ENCODE measurements at places on chromosomes 3 and 15. TPM values are rescaled to one million over a fixed set of nuclear protein-coding genes. Genes with fewer than 3 reads are reported as not detected.
A peak's percentile ranks its signal among the peaks of the same experiment; 100 is the strongest.

GRCh38 chr3:72273615-72274014, 488.7 kb upstream of the PROK2 start:
- peaks cover 37% of the 10 kb centered on the region for H3K4me1 ChIP-seq
- H3K27ac ChIP-seq: no peak overlapping the region
- no peaks in the 10 kb centered on the region for H3K36me3 ChIP-seq

DNA sequence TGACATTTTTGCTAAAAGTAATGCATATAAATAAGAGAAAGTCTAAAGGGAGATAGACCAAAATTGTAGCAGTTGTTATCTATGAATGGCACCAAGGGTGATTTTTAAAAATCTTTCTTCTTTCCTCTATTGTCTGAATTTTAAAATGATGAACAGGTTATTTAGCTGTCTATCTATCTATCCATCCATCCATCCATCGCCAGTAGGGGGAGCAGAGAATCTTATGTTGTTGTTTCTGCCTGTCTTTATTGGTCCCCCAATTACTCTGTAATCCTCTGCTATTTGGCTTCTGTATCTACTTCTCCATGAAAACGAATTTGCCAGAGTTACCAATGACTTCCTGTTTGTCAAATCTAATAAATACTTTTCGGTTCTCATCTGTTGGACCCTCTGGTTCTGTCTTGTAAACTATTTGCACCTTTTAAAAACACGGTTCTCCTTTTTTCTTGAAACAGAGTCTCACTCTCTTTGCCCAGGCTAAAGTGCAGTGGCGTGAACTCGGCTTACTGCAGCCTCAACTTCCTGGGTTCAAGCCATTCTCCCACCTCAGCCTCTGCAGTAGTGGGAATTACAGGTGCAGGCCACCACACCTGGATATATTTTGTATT, 86.0 kb downstream of the ECT2 start:
- H3K4me3 ChIP-seq: no peak overlapping the region
- no peak for DNase-seq
- H3K36me3 ChIP-seq: no peaks in the 10 kb centered on the region
- no peak overlapping the region for H3K27ac ChIP-seq
- H3K27me3 ChIP-seq: no peaks in the 10 kb centered on the region
- no peaks in the 10 kb centered on the region for H3K4me1 ChIP-seq

- no peak overlapping the region for H3K4me3 ChIP-seq
- H3K27ac ChIP-seq: no peak overlapping the region
- H3K4me1 ChIP-seq: no peaks in the 10 kb centered on the region
- DNase-seq: no peak
- H3K27me3 ChIP-seq: no peaks in the 10 kb centered on the region
- no peaks in the 10 kb centered on the region for H3K36me3 ChIP-seq
Observed at GRCh38 chr15:93164409-93164808, 75.4 kb upstream of the RGMA start.

DNA sequence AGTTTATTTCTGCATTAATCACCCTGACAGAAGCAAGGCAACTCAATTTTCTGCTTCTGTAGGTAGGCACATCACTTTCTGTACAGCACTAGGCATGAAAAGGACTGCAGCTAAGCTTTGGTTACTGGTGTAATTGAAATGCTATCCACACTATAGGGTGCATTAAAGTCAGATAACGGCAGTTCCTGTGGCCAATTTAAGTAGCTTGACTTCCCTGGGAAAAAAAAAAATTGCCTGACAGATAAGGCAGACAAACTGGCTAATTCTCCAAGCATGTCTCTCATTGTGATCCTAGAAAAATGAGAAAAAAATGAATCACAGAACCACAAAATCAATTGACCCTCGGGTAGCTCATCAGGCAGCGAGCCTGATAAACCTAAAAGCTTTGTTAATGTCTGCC, 151.4 kb downstream of the MEIS2 start:
- no peaks in the 10 kb centered on the region for H3K27me3 ChIP-seq
- H3K4me3 ChIP-seq: no peak overlapping the region
- no peaks in the 10 kb centered on the region for H3K36me3 ChIP-seq
- no peak overlapping the region for H3K27ac ChIP-seq
- no peaks in the 10 kb centered on the region for H3K4me1 ChIP-seq

Gene HIGD2B
- polyA plus RNA-seq: not detected

GRCh38 chr15:45498701-45499100, 23.9 kb downstream of the SLC30A4 start:
- DNase-seq: no peak
- H3K27ac ChIP-seq: no peak overlapping the region
- no peaks in the 10 kb centered on the region for H3K36me3 ChIP-seq
- no peak overlapping the region for H3K4me3 ChIP-seq
- H3K27me3 ChIP-seq: no peaks in the 10 kb centered on the region
- H3K4me1 ChIP-seq: no peaks in the 10 kb centered on the region

GRCh38 chr3:187828579-187829452, 83.5 kb upstream of the BCL6 start:
- no peak overlapping the region for H3K27ac ChIP-seq
- no peak overlapping the region for H3K4me3 ChIP-seq
- no peaks in the 10 kb centered on the region for H3K27me3 ChIP-seq
- peaks cover 5% of the 10 kb centered on the region for H3K4me1 ChIP-seq

- no peak for DNase-seq
- H3K27ac ChIP-seq: no peak overlapping the region
- H3K4me3 ChIP-seq: no peak overlapping the region
Observed at GRCh38 chr3:182735672-182736071, 57.6 kb upstream of the ATP11B start.

DNA sequence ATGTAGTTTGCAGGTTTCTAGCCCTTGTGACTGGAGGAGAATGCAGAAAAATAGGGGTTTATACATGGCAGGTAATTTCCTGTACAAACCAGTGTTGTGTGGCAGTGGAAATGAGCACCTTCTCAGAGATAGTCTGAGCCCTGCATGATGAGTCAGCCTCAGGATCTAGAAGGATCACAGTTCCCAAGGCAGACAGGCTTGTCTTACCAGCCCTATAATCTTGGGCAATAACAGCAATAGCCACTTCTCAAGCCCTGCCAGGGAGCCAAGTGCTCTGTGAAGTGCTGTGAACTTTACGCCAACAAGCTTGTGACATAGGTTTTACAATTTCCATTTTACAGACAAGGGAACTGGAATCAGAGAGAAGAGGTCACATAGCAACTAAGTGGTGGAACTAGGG, 89.4 kb downstream of the CD47 start:
- no peak overlapping the region for H3K27ac ChIP-seq
- DNase-seq: no peak
- no peaks in the 10 kb centered on the region for H3K36me3 ChIP-seq
- H3K27me3 ChIP-seq: no peaks in the 10 kb centered on the region
- H3K4me1 ChIP-seq: no peaks in the 10 kb centered on the region

- H3K27ac ChIP-seq: no peak overlapping the region
- no peaks in the 10 kb centered on the region for H3K27me3 ChIP-seq
- peaks cover 17% of the 10 kb centered on the region for H3K4me1 ChIP-seq
- H3K36me3 ChIP-seq: no peaks in the 10 kb centered on the region
- DNase-seq: no peak
Observed at GRCh38 chr3:155332716-155333115, 39.2 kb upstream of the STRIT1 start.

DNA sequence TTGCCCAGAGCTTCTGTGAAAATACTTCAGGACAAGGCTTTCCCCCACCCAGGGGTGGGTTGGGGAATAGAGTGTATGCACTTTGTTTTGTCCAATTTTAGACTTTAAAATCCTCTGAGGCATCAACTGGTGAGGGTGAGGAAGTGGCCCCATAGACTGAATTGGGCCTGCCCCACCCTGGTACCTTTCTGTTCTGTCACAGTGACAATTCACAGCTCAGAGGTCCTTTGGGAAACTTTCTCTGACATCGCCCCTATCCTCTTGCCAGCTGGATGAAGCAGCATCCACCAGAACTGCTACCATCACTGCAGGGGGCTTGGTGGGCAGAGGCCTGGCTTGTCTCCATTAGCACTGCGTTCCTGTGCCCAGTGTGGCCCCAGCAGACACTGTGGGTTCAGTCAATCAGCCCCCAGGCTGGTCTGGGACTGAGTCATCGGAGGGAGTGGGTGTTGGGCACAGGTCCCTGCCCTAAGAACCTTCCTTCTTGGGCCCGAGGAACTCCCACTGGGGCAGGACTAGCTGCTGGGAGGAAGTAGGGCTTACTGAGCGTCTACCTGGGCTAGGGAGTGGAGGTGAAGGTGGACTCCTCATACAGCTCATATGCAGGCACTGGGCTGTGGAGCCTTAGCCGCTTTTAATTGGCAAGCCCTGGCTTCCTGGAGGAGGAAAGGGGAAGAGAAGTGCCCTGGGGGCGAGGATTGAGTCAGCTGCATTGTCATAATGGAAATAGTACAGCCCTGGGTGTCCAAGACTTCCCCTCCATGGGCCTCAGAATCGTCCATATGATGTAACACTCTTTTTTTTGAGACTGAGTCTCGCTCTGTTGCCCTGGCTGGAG, 1.5 kb upstream of the PPM1M start:
- peak; percentile 85 for DNase-seq
- H3K4me3 ChIP-seq: peak overlapping the region; percentile 89
- peak overlapping the region; percentile 67 for H3K27ac ChIP-seq
- H3K4me1 ChIP-seq: peaks cover 56% of the 10 kb centered on the region
- H3K36me3 ChIP-seq: peaks cover 2% of the 10 kb centered on the region

- H3K36me3 ChIP-seq: no peaks in the 10 kb centered on the region
- no peak overlapping the region for H3K4me3 ChIP-seq
- no peak overlapping the region for H3K27ac ChIP-seq
- H3K4me1 ChIP-seq: no peaks in the 10 kb centered on the region
Observed at GRCh38 chr15:65323071-65323511, 18.6 kb downstream of the RNU5B-1 start.

Gene PPM1M
- polyA plus RNA-seq: 2.2 TPM

GRCh38 chr15:99683000-99683670, 50.1 kb downstream of the LYSMD4 start:
- H3K4me3 ChIP-seq: no peak overlapping the region
- no peak for DNase-seq
- H3K27me3 ChIP-seq: no peaks in the 10 kb centered on the region
- no peak overlapping the region for H3K27ac ChIP-seq
- H3K36me3 ChIP-seq: peaks cover 14% of the 10 kb centered on the region

- H3K27ac ChIP-seq: no peak overlapping the region
- H3K27me3 ChIP-seq: no peaks in the 10 kb centered on the region
- no peaks in the 10 kb centered on the region for H3K4me1 ChIP-seq
- no peaks in the 10 kb centered on the region for H3K36me3 ChIP-seq
- H3K4me3 ChIP-seq: no peak overlapping the region
Observed at GRCh38 chr15:69489073-69489571, 36.5 kb downstream of the RPLP1 start.

DNA sequence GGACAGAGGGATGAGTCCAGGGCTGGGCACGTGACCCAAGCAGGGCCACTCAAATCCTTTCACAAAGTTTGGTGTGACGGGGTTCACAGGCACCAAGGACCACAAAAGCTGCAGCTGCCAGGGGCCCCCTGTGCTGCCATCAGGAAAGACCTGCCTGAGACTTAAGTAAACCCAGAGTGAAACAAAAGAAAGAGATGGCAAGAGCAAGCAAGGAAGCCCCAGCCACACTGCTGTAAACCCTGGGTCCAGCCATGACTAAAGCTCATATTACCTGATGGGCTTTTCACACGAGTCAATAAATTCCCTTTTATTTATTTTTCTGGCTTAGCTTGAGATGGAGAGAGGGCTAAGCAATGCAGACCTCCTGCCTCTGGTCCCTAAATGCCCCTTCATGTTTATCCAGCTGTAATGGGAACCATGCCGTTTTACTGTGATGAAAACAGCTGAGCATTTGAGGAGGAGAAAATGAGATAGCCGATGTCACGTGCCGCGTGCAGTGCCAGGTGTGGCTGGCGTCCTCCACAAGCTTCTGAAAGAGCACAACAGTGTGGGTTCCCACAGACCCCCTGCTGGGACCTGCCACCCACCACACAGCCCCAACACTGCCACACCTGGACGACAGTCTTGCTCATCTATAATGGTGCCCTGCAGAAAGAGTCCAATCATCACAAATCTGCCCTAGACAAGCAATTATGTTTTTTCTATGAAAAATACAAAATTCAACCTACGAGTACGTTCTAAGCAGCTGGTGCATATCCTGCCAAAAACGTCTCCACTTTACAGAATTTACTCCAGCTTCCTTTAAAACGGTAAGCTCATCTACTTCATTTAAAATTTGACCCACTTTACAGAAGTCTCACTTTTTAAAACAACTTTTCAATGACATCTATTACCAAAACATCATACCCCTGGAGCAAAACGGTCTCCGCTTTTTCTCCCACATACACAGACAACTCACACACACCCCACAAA, 34.2 kb downstream of the ADAMTS17 start:
- no peak overlapping the region for H3K27ac ChIP-seq
- no peak overlapping the region for H3K4me3 ChIP-seq
- H3K36me3 ChIP-seq: no peaks in the 10 kb centered on the region
- DNase-seq: no peak
- H3K4me1 ChIP-seq: no peaks in the 10 kb centered on the region
- H3K27me3 ChIP-seq: no peaks in the 10 kb centered on the region

Gene CLDN18
- 0.28 TPM for polyA plus RNA-seq

- H3K36me3 ChIP-seq: no peaks in the 10 kb centered on the region
- DNase-seq: no peak
- no peak overlapping the region for H3K27ac ChIP-seq
- H3K27me3 ChIP-seq: no peaks in the 10 kb centered on the region
- no peaks in the 10 kb centered on the region for H3K4me1 ChIP-seq
- no peak overlapping the region for H3K4me3 ChIP-seq
Observed at GRCh38 chr3:5251196-5251583, 63.7 kb downstream of the EDEM1 start.

- H3K27ac ChIP-seq: no peak overlapping the region
- H3K4me3 ChIP-seq: no peak overlapping the region
- H3K4me1 ChIP-seq: no peaks in the 10 kb centered on the region
- no peaks in the 10 kb centered on the region for H3K27me3 ChIP-seq
- H3K36me3 ChIP-seq: no peaks in the 10 kb centered on the region
- DNase-seq: no peak
Observed at GRCh38 chr15:49876401-49877038, 242.5 kb downstream of the ATP8B4 start.

- H3K27me3 ChIP-seq: no peaks in the 10 kb centered on the region
- H3K4me3 ChIP-seq: no peak overlapping the region
- H3K27ac ChIP-seq: no peak overlapping the region
- no peaks in the 10 kb centered on the region for H3K36me3 ChIP-seq
- no peaks in the 10 kb centered on the region for H3K4me1 ChIP-seq
Observed at GRCh38 chr3:137052298-137052697, 94.5 kb downstream of the IL20RB start.

Gene CCRL2
- polyA plus RNA-seq: 2.0 TPM

GRCh38 chr15:75353604-75354003, 6.8 kb downstream of the NEIL1 start:
- no peaks in the 10 kb centered on the region for H3K27me3 ChIP-seq
- no peak for DNase-seq
- H3K36me3 ChIP-seq: no peaks in the 10 kb centered on the region
- no peak overlapping the region for H3K27ac ChIP-seq
- no peak overlapping the region for H3K4me3 ChIP-seq
- H3K4me1 ChIP-seq: peaks cover 11% of the 10 kb centered on the region

- no peak for DNase-seq
- H3K27ac ChIP-seq: no peak overlapping the region
- no peaks in the 10 kb centered on the region for H3K4me1 ChIP-seq
- no peak overlapping the region for H3K4me3 ChIP-seq
- no peaks in the 10 kb centered on the region for H3K36me3 ChIP-seq
Observed at GRCh38 chr3:78178740-78179363, 1139.0 kb downstream of the ROBO2 start.

Gene IGSF10
- not detected for polyA plus RNA-seq

All from GM12878 (cell line).